ENCODE measurements at places on chromosomes 5 and 9.

DNA sequence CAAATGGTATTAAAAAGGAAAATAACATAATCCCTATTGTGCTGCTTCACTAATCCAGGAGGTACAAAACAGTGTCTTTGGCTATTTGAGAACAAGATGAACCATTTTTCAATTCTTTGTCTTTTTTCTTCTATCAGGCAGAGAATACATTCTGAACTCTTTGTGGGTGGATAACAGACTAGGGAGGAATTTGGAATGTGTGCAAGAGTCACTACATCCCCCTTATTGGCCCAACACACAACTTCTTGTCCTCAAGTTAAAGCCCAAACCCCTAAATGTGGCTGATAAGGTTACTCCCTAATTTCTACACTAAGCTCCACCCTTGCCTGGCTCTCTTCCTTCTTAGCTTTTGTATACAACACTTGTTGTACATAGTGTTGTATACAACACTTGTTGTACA is 342.7 kb upstream of the RFX3 start:
- no peak for DNase-seq
- no peaks in the 10 kb centered on the region for H3K4me1 ChIP-seq
- peaks cover 62% of the 10 kb centered on the region for H3K27me3 ChIP-seq
- no peaks in the 10 kb centered on the region for H3K36me3 ChIP-seq
- no peak overlapping the region for H3K4me3 ChIP-seq
- H3K27ac ChIP-seq, result no peak overlapping the region

GRCh38 chr5:117327511-117327910 is 752.9 kb upstream of the SEMA6A start:
- H3K4me1 ChIP-seq, result no peaks in the 10 kb centered on the region
- H3K27me3 ChIP-seq, result no peaks in the 10 kb centered on the region
- no peak for DNase-seq
- no peak overlapping the region for H3K27ac ChIP-seq
- no peak overlapping the region for H3K4me3 ChIP-seq

DNA sequence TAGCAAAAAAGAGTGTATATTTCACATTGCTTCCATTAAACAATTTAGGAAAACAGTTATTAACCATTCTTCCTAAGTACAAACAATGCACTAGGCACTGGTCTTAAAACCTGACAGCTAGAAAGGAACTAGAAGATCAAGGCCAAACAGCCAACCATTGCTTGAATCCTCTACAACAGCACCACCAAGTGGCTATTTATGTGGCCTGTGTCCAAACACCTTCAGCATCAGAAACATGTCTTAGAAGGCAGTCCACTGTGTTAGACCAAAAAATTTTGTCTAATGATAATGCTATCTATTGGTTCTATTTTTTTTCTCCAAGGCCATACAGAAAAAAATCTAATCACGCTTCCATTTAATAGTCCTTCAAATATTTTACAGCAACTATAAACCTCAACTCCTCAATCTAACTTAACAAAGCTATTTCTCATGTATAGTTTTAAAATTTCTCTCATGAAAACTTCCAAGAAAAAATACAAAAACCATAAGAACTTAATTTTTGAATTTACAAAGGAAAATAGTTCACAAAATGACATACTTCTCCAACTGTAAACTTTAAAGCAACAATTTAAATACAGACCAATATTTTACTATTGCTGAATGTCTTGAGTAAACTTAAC is 36.1 kb downstream of the CAAP1 start:
- no peaks in the 10 kb centered on the region for H3K27me3 ChIP-seq
- peaks cover 25% of the 10 kb centered on the region for H3K36me3 ChIP-seq
- DNase-seq, result no peak
- no peak overlapping the region for H3K4me3 ChIP-seq

DNA sequence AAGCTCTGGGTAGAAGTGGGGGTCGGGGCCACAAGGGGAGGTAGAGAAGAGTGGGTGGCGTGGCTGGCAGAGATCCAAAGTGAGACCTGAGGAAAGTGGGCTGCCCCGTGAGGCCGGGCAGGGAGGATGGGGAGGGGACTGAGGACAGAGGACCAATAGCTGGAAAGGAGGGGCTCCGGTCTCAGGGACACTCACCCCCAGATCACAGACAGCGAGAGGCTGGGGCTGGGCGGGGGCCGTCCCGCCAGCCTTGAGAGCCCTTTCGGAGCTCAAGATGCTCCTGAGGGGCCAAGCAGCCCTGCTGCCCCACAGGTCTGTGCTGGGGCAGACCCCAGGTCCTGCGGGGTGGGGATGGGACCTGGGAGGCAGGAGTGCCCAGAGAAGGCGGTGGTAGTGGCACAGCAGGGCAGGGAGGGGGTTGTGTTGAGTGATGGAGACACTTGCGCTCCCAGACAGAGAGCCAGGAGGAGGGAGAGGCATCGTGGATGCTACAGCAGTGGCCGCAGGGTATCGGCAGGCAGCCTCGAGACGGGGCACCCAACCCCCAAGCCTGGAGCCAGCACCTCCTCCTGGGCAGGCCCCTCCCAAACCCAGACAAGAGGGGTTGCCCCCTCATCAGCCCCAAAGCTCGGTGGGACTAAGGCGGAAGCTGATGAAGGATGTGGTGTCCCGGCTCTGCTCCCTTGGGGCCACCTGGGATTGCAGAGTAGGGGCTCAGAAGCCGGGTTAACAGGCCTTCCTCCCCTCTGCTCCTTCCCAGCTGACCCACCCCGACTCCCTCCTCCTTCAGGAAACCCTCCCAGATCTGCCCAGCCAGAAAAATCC is 3.4 kb downstream of the SARDH start:
- no peak for DNase-seq
- H3K27me3 ChIP-seq, result no peaks in the 10 kb centered on the region
- no peak overlapping the region for H3K27ac ChIP-seq
- no peaks in the 10 kb centered on the region for H3K4me1 ChIP-seq
- H3K4me3 ChIP-seq, result no peak overlapping the region

DNA sequence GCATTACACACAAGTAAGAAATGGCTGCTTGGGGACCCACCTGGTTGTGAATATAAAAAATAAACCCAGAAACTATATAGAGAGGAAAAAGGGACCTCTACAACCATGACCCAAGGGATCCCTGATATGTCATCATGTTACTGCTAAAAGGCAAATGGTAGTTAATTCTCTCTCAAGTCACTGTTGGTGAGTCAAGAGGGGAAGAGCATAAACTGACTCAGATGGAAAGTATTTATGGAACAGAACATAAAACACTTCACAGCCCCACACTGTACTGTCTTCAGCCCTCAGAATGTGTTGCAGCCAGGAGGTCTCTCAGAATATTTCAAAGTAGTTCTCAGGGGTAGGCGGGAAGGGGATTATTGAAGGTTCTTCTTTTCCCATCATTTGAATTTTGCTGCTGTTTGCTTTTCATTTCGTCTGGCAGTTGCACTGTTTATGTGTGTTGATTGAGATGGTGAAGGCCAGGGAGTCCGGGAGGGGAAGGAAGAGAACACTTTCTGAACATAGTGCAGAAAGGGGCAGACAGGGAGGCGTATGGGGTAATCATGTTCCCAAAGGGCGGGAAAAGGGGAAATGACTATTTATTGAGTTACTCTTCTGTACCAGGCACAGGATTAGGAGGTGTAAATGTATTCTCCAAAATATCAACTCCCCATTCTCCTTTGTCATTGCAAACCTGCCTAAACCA is 85.5 kb downstream of the TEK start:
- H3K27ac ChIP-seq, result no peak overlapping the region
- H3K27me3 ChIP-seq, result no peaks in the 10 kb centered on the region
- no peak overlapping the region for H3K4me3 ChIP-seq
- H3K36me3 ChIP-seq, result peaks cover 2% of the 10 kb centered on the region

- H3K4me3 ChIP-seq, result no peak overlapping the region
- no peak overlapping the region for H3K27ac ChIP-seq
- H3K27me3 ChIP-seq, result peaks cover 8% of the 10 kb centered on the region
- H3K4me1 ChIP-seq, result peaks cover 7% of the 10 kb centered on the region
- H3K36me3 ChIP-seq, result peaks cover 1% of the 10 kb centered on the region
- DNase-seq, result no peak
These were observed 723 bp upstream of the LCN15 start for GRCh38 chr9:136765041-136765440.

GRCh38 chr5:169736653-169737052 is 99.6 kb downstream of the DOCK2 start:
- H3K4me3 ChIP-seq, result no peak overlapping the region
- peaks cover 41% of the 10 kb centered on the region for H3K4me1 ChIP-seq
- peak overlapping the region; percentile 19 for H3K27ac ChIP-seq
- peaks cover 39% of the 10 kb centered on the region for H3K36me3 ChIP-seq

GRCh38 chr9:131417264-131418142 is 23.6 kb downstream of the PRRC2B start:
- H3K27me3 ChIP-seq, result no peaks in the 10 kb centered on the region
- peaks cover 81% of the 10 kb centered on the region for H3K4me1 ChIP-seq
- H3K4me3 ChIP-seq, result peak overlapping the region; percentile 63
- H3K27ac ChIP-seq, result peak overlapping the region; percentile 95

DNA sequence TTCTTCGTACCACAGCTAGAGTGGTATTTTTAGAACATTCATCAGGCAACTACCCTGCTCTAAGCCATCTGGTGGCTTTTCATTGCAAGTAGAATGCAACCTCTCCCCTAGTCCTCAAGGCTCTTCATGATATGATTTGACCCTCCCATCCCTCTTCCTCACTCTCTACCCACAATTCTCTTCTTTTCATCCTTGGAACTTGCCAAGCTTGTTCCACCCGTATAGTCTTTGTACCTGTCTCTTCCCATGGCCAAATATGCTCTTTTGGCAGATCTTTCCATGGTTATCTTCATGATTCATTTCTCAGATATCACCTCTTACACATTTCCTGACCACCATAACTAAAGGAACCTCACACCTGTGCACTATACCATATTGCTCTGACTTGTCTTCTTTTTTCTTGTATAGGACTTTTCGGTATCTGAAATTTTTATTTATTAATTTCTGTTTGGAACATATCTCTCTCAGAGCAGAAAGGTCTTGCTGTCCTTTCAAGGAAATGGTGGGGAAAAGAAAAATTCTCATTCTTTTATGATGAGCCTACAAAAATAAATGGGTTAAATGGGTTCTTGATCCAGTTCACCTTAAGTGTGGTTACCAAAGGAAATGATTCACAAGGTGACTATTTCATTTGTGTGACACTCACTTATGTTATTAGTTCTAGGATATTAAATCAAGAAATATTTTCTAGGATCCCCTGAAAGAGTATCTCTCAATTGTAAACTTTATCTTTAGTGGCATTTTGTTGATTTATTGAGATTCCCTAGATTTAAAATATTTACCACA is 3.7 kb upstream of the CD274 start:
- H3K4me1 ChIP-seq, result peaks cover 10% of the 10 kb centered on the region
- H3K27me3 ChIP-seq, result no peaks in the 10 kb centered on the region
- H3K27ac ChIP-seq, result no peak overlapping the region
- DNase-seq, result no peak
- peaks cover 7% of the 10 kb centered on the region for H3K36me3 ChIP-seq

GRCh38 chr9:114330636-114331035 is 967 bp downstream of the ORM2 start:
- H3K4me1 ChIP-seq, result peaks cover 26% of the 10 kb centered on the region
- no peak for DNase-seq
